KG1 (cell line): ENCODE measurements at places on chromosomes 7 and 10.

GRCh38 chr10:103982639-103983038 lies 15.7 kb downstream of the SLK start:
- no peak for DNase-seq

DNA sequence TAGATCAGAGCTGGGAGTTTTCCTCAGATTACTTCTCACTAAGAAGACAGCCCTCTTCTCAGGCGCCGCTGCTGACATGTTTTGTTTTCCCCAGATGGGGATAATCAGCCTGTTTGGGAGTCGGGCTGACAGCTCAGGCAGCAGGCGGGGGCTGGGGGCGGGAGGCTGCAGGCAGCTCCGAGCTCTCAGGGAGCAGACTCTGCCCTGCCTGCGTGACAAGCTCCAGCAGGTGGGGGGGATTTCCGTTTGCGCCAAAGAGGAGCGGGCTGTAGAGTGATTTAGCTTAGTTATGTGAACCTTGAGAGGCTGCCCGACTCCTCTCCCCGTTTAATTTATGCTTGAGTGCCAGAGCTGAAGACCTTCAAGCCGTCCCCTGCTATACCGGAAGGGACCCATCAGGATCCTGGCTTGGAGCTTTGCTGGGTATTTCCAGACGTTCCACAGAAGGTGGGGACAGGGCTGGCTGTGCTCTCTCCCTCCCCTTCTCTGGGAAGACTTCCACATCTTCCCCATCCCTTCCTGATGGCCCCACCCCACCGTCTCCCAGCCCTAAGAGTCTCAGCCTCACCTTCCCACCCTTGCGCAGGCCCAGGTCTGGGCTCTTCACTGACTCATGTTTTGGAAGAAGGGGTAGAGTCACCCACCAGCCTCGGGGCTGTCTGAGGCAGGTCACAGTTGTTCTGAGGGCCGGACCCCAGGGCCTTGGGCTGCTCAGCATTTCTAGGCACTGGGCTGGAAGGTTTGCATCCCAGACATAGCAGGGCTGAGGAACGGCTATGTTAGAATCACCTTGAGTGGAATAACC lies 24.7 kb upstream of the ADCYAP1R1 start:
- no peak for DNase-seq

DNA sequence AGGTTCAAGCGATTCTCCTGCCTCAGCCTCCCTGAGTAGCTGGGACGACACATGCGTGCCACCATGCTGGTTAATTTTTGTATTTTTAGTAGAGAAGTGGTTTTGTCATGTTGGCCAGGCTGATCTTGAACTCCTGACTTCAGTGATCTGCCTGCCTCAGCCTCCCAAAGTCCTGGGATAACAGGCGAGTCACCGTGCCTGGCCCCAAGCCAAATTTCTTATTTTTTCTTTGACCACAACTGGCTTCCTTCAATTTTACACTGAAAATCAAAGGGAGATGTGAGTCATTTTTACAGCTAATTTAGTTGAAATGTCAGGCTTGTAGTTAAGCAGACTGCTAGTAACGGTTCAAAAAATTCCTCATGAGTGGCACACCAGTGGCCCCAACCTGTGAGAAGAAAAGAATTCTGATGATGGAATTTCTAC lies 7.8 kb downstream of the RNF216 start:
- no peak for DNase-seq

DNA sequence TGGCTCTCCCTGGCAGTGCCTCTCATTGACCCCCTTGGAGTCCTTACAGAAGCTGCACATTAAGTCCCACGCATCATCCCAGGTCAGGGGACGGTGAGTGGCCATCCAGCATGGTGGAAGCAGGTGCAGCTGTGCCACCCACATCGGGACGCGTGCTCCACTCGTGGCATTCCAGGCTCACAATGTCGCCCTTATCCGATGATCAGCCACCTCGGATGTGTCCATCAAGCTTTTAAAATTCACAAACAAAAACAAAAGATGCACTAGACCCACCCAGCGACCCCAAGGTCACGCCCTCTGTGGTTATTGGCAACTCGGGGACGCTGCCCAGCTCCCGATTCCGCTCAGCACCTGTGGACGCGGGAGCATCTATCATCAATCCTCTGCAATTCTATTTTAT lies 530.9 kb downstream of the PTPRN2 start:
- no peak for DNase-seq

DNA sequence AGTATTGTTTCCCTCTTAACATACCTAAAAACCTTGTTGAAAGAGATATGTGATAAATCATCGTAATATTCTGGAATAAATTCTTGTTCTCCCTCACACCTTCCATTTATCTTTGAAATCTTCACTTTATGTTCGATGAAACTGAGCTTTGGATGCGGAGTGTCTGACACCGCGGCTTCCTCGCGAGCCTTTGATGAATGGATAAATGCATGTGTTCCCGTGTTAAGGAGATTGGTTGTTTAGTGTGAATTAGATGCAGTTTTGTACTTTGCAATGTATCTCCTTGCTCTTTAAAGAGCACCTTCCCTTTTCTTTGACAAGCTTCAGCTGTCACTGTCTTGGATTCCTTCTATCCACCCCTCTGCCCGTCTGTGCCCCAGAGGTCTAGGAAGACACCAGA lies 138.1 kb downstream of the DOCK1 start:
- DNase-seq = no peak

- DNase-seq = no peak
Observed at GRCh38 chr10:102639537-102639936, 4.7 kb upstream of the TRIM8 start.

DNA sequence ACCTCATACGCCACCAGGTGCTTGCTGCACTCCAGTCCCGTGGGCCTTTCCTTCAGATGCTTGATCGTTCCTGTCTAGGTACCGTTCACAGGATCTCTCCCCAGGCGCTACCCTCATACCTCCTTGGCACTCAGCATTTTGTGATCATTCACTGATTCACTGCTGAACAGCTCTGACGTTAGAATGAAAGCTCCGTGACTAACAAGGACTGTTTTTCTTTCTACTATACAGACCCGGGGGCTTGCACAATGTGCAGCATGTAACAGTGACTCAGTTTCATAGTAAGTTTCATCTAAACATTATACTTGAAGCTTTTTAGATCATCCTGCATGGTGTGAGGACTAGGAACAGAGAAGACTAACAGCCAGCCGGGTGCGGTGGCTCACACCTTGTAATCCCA lies 20.6 kb downstream of the KIN start:
- no peak for DNase-seq
